ENCODE measurements at places on chromosomes 13 and 19.

GRCh38 chr13:66661336-66661735 is 568.8 kb downstream of the PCDH9 start:
- DNase-seq: no peak

DNA sequence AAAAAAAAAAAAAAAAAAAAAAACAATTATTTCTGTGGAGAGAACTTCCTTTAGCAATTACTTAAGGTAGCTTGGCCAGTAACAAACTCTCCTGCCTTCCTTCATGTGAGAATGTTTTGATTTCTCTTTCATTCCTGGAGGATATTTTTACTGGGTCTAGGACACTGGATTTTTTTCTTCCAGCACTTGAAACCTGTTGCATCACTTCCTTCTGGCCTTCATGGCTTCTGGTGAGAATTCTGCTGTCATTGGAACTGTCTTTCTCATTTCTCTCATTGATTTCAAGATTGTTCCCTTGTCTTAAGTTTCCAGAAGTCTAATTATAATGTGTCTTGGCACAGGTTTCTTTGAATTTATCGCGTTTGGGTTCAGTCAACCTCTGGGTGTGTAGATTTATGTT is 19.3 kb upstream of the RAB20 start:
- no peak for DNase-seq

- no peak for DNase-seq
Measured at GRCh38 chr13:24630851-24631620, 49.2 kb upstream of the ATP12A start.

DNA sequence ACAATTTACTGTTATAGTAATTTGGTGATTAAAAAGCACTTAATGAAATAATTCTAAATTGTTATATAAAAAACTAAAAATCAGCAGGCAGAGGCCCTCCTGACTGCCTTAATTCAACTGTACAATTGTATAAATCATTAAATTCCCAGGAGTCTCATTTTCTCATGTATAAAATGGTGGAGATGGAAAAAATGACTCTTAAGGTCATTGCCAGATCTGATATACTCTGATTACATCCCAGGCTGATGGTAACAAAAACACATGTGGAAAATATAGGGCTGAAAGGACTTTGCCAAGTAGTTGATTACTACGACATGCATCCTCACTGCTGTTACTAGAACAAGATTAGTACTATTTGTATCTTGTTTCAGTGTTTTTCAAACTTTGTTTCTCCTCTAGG is 1020.0 kb upstream of the SLC10A2 start:
- DNase-seq: no peak
